Spleen (tissue), 13 donors: ENCODE measurements at places on chromosomes 3 and 15. TPM values are rescaled to one million over a fixed set of nuclear protein-coding genes. Genes with fewer than 3 reads are reported as not detected.

The HYAL3 gene
- 0.73 TPM for total RNA-seq

DNA sequence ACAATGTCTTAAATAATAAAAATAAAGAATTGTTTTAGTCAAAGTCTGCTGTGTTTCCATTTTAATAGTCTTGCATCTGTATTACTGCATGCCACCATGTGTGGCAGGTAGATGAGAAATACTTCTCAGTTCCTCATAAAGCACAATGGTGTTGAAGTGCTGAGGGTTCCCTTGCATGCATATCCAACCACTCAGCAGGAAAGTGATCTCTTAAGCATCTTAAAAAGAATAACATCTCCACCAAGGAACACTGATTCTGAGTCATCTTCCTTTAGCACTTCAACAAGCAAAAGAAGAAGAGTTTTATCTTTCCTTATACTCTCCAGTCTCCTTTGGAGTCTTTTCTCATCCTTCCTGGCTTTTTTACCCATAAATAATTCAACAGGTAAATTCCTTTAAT, 602.0 kb downstream of the TBL1XR1 start:
- H3K36me3 ChIP-seq, result no peaks in the 10 kb centered on the region
- no peak for DNase-seq
- H3K4me3 ChIP-seq, result no peak overlapping the region
- no peak overlapping the region for H3K27ac ChIP-seq
- no peaks in the 10 kb centered on the region for H3K27me3 ChIP-seq

The POLQ gene
- total RNA-seq, result 0.97 TPM

The CFAP100 gene
- total RNA-seq, result not detected

The RASL12 gene
- 9.4 TPM for total RNA-seq

DNA sequence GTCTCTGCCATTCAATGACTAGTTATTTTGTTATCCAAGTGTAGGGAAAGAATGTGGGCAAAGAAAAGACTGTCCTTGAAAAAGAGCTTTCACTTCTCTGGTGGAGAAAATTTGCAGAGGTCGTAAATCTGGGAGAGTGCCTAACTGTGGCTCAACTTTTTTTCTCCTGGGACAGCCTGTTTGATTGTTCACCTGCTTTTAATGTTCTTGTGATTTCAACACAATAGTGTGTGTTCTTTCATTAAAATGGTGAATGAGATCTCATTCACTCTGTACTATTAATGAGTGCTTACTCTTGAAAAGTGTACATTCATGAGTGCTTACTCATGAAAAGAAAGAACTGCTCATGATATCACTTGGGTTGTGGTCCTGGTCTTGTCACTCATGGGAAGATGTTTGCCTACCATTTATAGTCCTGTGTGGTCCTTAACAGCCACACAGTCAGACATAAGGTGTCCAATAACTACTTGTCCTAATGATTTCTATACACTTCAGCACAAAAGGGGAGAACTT, 567.3 kb downstream of the GRM7 start:
- H3K27me3 ChIP-seq, result no peaks in the 10 kb centered on the region
- H3K4me3 ChIP-seq, result no peak overlapping the region
- no peaks in the 10 kb centered on the region for H3K36me3 ChIP-seq

- H3K4me3 ChIP-seq, result no peak overlapping the region
- no peak for DNase-seq
- no peaks in the 10 kb centered on the region for H3K27me3 ChIP-seq
- H3K4me1 ChIP-seq, result no peaks in the 10 kb centered on the region
Measured at GRCh38 chr15:62912808-62913207, 129.7 kb upstream of the TPM1 start.

The TRH gene
- total RNA-seq, result not detected

The MOBP gene
- total RNA-seq, result not detected

The SAMD7 gene
- not detected for total RNA-seq

The P2RY1 gene
- total RNA-seq, result 12.8 TPM

The ATP8B4 gene
- total RNA-seq, result 23.1 TPM

The ZNF502 gene
- 4.2 TPM for total RNA-seq

DNA sequence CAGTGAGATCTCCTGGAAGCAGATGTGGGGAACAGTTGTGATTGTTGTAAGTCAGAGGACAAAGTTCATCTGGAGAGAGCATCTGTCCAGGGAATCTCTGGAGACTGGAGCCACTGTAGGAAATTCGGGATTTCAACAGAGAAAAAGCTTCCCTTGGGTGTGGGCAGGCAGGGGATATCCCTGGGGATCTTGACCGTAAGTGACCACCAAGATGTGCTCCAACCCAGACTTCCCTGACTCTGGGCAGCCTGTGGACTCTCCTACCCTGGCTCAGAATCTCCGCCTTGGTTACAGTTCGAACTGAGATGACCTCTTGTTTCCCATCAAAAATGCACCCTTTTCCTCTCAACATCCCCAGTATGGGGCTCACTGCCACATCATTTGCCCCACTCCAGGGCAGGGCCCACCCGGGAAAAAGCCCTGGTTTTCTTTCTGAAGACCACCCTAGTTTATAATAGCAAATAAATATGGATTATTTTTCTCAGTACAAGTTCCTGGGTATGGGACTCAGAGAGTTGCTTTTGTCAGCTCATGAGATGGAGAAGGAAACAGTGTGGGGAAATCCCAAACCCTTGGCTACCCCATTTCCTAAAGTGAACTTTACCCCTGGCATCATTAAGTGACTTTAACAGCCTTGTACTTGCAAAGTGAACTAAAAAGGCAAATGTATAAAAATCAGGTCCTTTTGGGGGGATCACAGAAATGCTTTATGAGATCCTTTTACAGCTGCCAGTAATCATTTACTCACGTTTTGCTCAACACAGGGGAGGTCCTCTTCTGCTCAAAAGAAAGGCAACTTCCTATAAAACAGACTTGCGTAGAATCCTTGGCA, 89.9 kb downstream of the CCNL1 start:
- H3K4me3 ChIP-seq, result no peak overlapping the region
- H3K4me1 ChIP-seq, result no peaks in the 10 kb centered on the region
- no peaks in the 10 kb centered on the region for H3K36me3 ChIP-seq
- H3K27me3 ChIP-seq, result no peaks in the 10 kb centered on the region
- no peak for DNase-seq
- no peak overlapping the region for H3K27ac ChIP-seq

The SLC7A14 gene
- total RNA-seq, result not detected

DNA sequence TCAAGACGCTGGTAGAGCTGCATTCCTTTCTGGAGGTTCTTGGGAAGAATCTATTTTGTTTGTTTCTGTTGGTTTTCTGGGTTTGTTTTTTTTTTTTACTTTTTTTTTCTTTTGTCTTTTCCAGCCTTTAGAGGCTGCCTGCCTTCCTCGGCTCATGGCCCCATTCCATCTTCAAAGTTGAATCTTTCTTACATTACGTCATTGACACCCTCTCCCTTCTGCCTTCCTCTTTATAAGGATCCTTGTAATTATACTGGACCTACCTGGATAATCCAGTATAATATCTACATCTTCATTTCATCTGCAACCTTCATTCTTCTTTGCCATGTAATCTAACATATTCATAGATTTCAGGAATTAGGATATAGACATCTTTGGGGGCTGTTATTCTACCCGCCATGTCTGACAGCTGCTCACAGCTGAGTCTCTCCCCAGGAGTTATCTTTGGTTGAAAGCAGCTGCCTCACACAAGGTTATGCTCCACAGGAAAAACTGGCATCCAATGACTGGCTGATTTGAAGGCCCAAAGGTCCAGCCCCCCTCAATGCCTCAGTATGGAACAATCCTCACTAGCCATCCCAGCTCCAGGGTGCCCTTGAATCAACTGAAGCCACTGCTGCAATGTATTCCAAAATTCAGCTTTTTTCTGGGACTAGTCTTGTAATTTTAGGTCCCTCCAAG, 38.4 kb upstream of the THBS1 start:
- H3K36me3 ChIP-seq, result no peaks in the 10 kb centered on the region
- no peak for DNase-seq
- H3K4me1 ChIP-seq, result no peaks in the 10 kb centered on the region

- peak overlapping the region; percentile 93 for H3K4me3 ChIP-seq
- H3K27ac ChIP-seq, result peak overlapping the region; percentile 93
- no peak for DNase-seq
- no peaks in the 10 kb centered on the region for H3K27me3 ChIP-seq
- peaks cover 91% of the 10 kb centered on the region for H3K4me1 ChIP-seq
Measured at GRCh38 chr3:53163444-53164387, 2.7 kb downstream of the PRKCD start.

DNA sequence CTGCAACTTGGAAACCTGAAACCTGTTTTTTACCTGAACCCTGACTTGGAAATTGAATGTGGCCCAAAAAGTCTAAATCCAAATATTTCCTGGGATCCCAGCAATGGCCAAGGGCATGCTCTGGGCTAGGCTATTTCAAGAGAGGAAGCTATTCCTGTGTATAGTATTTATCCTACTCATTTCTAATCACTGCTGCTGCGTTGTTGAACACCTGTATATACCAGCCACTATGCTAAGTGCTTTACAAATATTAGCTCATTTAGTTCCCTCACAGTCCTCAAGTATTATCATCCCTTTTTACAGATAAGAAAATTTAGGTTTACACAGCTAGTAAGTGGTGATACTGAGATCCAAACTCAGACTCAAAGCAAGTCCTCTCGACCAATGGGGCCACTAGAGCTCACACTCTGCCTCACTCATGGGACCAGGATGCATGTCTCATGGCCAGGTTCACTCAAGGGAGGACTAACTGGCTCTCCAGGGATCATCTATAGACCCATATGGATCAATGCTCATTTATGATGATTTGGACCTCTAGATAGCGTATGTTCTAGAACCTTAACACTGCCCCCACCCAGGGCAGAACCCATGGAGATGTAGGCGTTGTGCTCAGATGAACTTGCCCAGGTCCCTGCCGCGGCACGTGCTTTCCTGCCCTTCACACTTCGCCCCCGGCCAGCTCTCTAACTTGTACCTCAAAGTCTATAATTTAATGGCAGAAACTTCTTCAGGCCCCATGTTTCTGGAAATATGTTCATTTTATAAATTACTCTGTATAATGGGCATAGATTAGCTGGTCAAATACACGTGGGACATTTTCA, 2.6 kb upstream of the CCR4 start:
- no peak overlapping the region for H3K4me3 ChIP-seq
- DNase-seq, result no peak
- H3K4me1 ChIP-seq, result peaks cover 17% of the 10 kb centered on the region
- no peaks in the 10 kb centered on the region for H3K27me3 ChIP-seq

The ROPN1 gene
- not detected for total RNA-seq

GRCh38 chr3:178671791-178672190, 135.6 kb downstream of the KCNMB2 start:
- H3K27ac ChIP-seq, result no peak overlapping the region
- H3K4me3 ChIP-seq, result no peak overlapping the region
- H3K27me3 ChIP-seq, result no peaks in the 10 kb centered on the region
- no peaks in the 10 kb centered on the region for H3K36me3 ChIP-seq
- no peak for DNase-seq
- H3K4me1 ChIP-seq, result no peaks in the 10 kb centered on the region

- no peaks in the 10 kb centered on the region for H3K36me3 ChIP-seq
- no peak overlapping the region for H3K27ac ChIP-seq
- no peaks in the 10 kb centered on the region for H3K4me1 ChIP-seq
- DNase-seq, result no peak
Measured at GRCh38 chr3:106386050-106386449, 517.2 kb upstream of the CBLB start.

GRCh38 chr3:171038342-171038741, 11.8 kb upstream of the SLC2A2 start:
- H3K4me1 ChIP-seq, result no peaks in the 10 kb centered on the region
- DNase-seq, result no peak
- no peak overlapping the region for H3K27ac ChIP-seq
- no peak overlapping the region for H3K4me3 ChIP-seq
- no peaks in the 10 kb centered on the region for H3K27me3 ChIP-seq

DNA sequence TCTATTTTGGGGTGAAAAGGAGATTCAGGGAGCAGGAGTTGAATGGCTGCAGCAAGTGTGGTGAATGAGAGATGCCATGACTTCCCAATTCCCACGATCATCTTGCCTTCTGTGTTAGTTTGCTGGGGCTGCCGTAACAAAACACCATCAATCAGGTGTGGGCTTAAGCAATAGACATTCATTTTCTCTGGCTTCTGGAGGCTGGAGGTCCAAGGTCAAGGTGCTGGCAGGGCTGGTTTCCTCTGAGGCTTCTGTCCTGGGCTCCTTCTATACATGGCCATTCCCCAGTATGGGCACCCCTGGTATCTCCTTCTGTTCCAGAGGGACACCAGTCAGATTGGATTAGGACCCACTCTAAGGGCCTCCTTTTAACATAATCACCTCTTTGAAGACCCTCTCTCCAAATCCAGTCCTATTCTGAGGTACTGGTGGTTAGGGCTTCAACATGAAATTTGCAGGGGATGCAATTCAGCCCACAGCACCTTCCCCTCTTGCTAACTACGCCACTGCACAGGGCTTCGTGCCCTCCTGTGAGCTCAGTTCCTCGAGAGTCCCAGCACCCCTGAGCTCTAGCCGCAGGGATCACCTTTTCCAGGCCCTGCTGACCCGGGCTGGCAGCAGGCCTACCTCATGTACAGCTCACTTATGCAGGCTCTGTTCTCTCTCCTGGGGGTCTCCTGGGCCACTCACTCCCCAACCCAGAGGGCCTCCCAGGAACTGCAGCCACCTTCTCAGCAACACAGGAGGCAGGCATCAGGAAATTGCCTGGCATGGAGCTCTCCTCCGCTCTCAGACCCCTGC, 37.3 kb upstream of the SLC6A11 start:
- no peaks in the 10 kb centered on the region for H3K36me3 ChIP-seq
- no peak overlapping the region for H3K4me3 ChIP-seq
- no peak for DNase-seq
- H3K4me1 ChIP-seq, result peaks cover 14% of the 10 kb centered on the region
- peaks cover 6% of the 10 kb centered on the region for H3K27me3 ChIP-seq
- H3K27ac ChIP-seq, result no peak overlapping the region

- H3K4me1 ChIP-seq, result no peaks in the 10 kb centered on the region
- no peak overlapping the region for H3K4me3 ChIP-seq
- peaks cover 6% of the 10 kb centered on the region for H3K27me3 ChIP-seq
Measured at GRCh38 chr3:160707187-160707794, 30.3 kb downstream of the ARL14 start.

GRCh38 chr3:10511809-10512494, 6.6 kb upstream of the ATP2B2 start:
- H3K36me3 ChIP-seq, result no peaks in the 10 kb centered on the region
- no peak overlapping the region for H3K27ac ChIP-seq
- H3K27me3 ChIP-seq, result peaks cover 10% of the 10 kb centered on the region
- no peaks in the 10 kb centered on the region for H3K4me1 ChIP-seq
- peak; percentile 41 for DNase-seq
- no peak overlapping the region for H3K4me3 ChIP-seq

The ANKRD63 gene
- total RNA-seq, result not detected

DNA sequence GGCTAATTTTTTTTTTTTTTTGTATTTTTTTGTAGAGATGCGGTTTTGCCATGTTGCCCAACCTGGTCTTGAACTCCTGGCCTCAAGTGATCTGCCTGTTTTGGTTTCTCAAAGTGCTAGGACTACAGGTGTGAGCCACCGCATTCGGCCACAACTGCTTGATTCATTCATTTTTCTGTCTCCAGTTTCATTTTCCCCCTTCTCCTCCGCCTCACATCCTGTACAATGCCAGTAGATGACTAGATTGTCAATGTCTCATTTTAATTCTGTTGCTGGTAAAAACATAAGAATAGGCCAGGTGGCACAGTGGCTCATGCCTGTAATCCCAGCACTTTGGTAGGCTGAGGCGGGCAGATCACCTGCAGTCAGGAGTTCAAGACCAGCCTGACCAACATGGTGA, 12.0 kb upstream of the ZNF592 start:
- DNase-seq, result peak; percentile 65
- peaks cover 38% of the 10 kb centered on the region for H3K4me1 ChIP-seq
- peak overlapping the region; percentile 84 for H3K27ac ChIP-seq
- H3K36me3 ChIP-seq, result no peaks in the 10 kb centered on the region

- H3K4me1 ChIP-seq, result no peaks in the 10 kb centered on the region
- no peak for DNase-seq
- H3K27ac ChIP-seq, result no peak overlapping the region
- H3K36me3 ChIP-seq, result no peaks in the 10 kb centered on the region
- no peaks in the 10 kb centered on the region for H3K27me3 ChIP-seq
- H3K4me3 ChIP-seq, result no peak overlapping the region
Measured at GRCh38 chr3:10381336-10381735, 60.4 kb upstream of the SEC13 start.

The SMAD6 gene
- total RNA-seq, result 3.6 TPM
